Ureter (tissue), 1 donor: ENCODE measurements at places on chromosomes 1 and 21.

GRCh38 chr21:28793043-28793442 is 199.6 kb downstream of the LTN1 start:
- no peak for DNase-seq

DNA sequence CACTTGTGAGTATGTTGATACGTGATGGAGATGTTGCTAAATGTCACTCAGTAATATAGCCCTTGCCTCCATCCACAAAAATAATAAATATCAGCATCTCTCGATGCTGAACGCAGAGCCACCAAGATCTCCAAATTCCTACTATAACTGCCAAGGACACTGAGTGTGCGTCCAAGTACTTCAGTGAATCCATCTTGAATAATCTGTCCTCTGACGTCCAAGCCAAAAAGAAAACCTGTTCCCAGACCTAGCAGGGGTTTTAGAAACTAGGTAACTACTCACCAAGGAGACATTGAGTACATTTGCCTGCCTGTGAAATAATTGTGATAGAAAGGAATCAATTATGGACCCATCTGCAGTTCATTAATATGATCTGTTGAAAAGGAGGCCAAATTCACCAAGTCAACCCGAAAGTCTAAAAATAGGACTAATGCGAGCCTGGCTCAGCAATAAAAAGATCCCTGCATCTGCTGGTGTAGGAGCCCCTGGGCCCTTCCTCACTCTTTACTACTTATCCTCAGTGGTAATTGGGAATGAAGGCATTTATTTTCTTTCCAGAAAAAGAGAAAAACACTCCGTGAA is 226.9 kb upstream of the IRF2BP2 start:
- no peak for DNase-seq

DNA sequence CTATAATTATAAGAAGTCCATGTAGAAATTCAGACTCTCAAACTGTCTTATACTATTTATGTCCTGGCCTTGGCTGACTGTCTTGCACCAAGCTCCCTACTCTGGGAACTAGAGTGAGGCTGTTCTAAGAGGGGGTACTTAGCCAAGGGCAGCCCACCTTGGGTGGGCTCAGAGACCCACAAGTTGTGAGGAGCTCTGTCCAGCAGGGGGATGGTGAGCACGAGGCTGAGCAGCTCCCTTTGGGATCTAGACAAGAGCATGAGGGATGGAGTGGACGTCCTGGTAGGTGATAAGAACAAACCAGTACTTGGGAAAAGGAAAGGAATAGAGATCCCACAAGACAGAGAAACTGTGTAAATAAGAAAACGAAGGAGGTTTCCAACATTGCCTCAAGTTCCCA is 127.1 kb upstream of the SLC44A3 start:
- DNase-seq: no peak

DNA sequence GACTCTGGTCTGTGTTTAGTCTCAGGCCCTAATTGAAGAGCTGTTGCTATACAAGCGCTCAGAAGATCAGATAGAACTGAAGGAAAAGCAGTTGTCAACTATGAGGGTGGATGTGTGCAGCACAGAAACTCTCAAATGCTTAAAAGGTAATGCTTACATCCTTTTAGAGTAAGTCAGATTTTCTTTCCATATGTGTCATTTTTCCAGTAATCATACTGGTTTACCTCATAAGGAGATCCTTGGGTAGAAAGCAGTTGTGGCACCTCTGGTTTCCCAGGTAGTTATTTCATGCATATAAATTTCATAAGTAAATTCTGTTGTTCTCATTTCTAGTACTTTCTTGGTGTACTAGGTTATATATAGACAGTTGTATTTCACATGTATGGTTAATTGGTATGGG is 43.0 kb upstream of the TARS2 start:
- no peak for DNase-seq

GRCh38 chr1:2148691-2149090 is 45.9 kb downstream of the FAAP20 start:
- no peak for DNase-seq

GRCh38 chr1:180144659-180145357 is 9.9 kb upstream of the QSOX1 start:
- DNase-seq: no peak

GRCh38 chr1:8651236-8651890 is 166.1 kb downstream of the RERE start:
- DNase-seq: no peak

GRCh38 chr1:2228157-2228594 is at the start of gene SKI:
SKI (plus strand) TSS chr1:2228319; CDS start chr1:2228767, 448 bp downstream.
- no peak for DNase-seq

DNA sequence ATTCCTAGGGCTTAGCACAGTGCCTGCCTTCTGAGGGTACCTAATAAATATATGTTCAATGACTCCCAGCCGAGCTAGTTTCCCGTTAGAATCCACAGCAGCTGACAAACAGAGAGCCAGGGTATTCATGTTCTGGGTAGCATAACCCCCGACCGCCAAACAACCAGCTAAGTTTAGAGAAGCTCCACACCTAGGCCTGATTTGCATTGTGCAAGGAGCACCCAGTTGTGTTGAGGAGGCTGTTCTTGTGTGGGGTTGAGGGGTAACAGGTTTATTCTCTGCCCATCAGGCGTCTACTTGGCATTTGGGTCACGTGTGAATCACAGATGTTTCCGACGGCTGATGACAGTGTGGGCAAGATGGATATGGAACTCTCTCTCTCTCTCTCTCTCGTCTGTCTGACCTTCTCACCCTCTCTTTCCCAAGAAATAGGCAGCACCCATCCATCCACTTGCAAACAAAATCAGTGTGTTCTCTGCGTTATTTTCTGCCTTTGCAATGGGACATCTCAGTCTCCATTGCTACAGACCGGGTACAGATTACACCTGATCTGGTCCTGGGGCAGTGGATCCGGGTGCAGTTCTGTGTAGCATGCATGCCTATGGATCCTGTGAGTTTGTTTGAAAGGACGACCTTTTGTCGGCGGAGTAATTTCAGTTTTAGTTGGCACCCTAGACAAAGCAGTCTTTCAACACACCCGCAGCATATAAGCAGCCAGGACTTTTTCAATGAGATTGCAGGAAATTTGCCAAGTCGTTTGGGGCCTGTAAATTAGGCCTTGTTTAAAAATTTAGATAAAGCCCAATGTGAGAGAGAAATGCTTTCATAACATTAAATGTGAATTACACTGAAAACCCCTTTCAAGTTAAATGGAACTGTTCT is 29.4 kb downstream of the KAZN start:
- DNase-seq: no peak

- DNase-seq: peak; percentile 81
These were observed 56.2 kb downstream of the ST3GAL3 start for GRCh38 chr1:43763497-43763973.

GRCh38 chr1:51489472-51489871 is 29.6 kb downstream of the EPS15 start:
- DNase-seq: no peak

DNA sequence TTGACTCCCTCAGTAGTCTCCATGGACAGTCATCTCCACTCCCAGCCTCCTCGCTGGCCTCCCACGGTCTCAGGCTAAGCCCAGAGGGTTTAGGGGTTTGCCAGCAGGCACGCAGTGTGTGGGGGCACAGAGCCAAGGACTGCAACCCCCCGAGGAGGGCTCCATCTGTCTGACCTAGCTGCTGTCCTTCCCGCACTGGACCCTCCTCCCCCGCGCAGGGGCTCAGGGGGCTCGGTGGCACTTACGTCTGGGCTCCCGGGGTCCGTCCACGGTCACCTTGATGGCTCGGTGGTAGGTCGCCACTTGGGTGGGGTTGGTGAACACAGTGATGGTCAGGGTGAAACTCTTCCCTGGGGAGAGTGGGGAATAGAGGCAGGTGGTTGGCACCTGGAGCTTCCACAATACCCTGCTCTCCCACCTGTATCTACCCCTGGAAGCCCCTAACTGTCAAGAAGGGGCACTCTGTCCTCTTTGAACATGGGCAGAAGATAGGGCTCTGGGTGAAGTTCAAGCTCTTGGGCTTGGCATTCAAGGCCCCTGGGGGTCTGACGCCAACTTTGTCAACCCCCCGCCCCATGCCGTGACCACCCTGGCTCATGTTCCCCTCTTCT is 11.0 kb downstream of the RUNX3 start:
- no peak for DNase-seq

DNA sequence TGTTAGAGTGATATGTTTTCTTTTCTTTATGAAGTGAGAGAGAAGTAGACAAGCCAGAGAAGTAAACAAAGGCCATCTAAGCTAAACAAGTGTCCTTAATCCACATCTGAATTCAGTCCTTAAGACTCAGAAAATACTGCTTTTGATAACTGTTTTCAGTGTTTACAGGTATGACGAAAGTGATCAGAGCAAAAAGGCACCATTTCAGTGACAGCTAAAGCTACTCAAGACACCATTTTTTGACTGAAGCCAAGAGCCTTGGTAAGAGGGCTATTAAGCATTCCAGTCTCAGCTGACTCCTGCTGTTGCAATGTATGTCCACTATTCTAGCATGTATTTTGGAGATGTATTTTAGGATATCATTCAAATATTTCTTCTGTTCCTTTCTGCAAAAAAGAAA is 4.1 kb downstream of the KMO start:
- no peak for DNase-seq

DNA sequence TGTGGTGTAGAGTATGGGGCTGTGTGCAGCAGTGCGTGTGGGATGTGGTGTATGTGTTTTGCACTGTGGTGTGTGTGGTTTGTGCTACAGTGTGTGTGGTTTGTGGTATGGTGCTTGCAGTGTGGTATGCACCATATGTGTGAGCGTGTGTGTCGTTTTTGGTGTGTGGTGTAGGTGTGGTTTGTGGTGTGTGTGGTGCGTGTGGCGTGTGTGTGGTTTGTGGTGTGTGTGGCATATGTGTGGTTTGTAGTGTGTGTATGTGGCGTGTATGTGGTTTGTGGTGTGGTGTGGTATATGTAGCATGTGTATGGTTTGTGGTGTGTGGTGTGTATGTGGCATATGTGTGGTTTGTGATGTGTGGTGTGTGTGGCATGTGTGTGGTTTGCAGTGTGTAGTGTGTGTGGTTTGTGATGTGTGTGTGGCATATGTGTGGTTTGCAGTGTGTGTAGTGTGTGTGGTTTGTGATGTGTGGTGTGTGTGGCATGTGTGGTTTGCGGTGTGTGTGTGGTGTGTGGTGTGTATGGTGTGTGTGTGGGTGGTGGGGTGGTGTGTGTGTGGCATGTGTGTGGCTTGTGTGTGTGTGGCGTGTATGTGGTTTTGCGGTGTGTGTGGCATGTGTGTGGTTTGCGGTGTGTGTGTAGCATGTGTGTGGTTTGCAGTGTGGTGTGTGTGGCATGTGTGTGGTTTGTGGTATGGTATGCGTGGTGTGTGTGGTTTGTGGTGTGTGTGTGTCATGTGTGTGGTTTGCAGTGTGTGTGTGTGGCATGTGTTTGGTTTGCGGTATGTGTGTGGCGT is 53.5 kb upstream of the TRAPPC10 start:
- no peak for DNase-seq

DNA sequence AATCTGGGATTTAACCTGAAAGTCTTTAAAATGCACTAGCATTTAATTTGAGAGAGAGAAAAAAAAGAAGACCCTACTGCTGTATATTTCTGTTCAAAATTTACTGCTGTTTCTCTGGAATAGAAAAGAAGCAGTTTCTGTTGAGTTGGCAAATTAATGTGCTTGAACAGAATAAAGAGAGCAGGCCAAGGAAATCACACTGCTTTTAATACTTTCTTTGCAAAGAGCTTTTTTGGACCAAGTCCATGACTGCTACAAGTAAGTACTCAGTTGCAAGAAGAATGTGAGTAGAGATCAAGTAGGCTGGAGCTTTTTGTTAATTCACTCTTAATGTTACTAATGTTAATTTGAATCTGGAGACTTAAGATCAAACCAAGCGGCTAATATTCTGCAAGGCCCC is 336.2 kb upstream of the SGIP1 start:
- no peak for DNase-seq

- DNase-seq: no peak
These were observed 127.8 kb downstream of the GABPA start for GRCh38 chr21:25862596-25862995.

DNA sequence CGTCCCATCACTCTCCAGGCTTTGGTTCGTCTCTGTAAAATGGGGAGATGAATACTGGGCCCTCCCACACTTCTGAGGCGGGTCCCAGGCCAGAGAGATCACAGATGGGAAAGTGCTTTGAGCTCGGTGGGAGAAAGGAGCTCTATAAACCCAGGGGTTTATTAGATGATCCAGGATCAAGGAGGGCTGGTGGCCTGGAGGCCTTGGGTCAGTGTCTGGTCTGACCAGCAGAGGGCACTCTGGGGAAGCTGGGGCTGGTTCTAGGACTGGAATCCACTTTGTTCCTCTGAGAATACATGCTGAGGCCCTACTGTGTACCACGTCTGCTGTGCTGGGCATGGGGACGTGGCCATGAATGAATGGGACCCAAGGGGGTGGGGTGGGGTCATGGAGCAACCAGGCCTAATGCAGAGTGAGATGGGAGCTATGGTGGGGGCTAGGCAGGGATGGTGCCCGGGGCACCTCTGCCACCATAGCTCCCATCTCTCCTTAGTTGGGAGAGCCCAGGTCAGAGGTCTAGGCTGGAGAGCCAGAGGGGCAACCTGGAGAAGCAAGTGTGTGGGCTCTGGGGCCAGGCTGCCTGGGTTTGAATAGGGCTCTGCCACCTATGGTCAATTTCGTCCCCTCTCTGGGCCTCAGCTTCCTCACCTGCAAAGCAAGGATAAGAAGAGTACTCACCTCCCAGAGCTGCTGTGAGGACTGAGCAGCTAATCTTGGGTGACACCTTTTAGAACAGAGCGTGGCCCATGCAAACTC is 9.0 kb upstream of the FAM131C start:
- DNase-seq: no peak

- no peak for DNase-seq
These were observed 53.5 kb downstream of the MIGA1 start for GRCh38 chr1:77832901-77833300.

DNA sequence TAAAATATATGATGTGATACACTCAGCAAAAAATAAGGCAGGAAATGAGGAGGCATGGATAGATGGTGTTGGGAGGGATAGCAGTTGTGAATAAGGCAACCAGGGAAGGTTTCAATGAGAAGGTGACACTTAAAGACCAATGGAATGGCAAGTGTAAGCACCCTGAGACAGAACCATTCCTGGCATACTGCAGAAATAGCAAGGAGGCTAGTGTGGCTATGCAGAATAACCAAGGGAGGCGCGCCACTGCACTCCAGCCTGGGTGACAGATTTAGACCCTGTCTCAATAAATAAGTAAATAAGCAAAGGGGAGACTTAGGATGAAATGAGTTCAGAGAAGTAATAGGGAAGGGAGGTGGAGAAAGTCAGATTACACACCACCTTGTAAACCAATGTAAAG is 113.9 kb downstream of the TOMM20 start:
- DNase-seq: no peak

GRCh38 chr1:169163059-169163458 is 56.6 kb downstream of the ATP1B1 start:
- DNase-seq: no peak

GRCh38 chr1:168717906-168718891 is 10.8 kb downstream of the DPT start:
- DNase-seq: no peak
